WTC11 (cell line): ENCODE measurements at places on chromosomes 13 and 19.

DNA sequence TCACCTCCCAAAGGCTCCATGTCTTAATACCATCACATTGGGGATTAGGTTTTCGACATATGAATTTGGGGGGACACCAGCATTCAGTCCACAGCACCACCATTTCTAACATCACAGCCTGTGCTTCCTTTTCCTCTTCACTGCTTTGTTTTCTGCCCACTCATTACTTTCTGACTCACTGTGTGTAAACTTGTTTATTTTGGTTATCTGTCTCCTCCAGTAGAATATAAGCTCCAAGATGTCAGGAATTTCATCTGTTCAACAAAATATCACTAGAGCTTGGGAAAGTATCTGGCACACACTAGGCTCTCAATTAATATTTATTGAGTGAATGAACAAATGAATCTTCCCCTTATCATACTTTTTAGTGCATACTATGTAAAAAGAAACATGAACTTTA lies 152.0 kb downstream of the NUFIP1 start:
- DNase-seq, result no peak

DNA sequence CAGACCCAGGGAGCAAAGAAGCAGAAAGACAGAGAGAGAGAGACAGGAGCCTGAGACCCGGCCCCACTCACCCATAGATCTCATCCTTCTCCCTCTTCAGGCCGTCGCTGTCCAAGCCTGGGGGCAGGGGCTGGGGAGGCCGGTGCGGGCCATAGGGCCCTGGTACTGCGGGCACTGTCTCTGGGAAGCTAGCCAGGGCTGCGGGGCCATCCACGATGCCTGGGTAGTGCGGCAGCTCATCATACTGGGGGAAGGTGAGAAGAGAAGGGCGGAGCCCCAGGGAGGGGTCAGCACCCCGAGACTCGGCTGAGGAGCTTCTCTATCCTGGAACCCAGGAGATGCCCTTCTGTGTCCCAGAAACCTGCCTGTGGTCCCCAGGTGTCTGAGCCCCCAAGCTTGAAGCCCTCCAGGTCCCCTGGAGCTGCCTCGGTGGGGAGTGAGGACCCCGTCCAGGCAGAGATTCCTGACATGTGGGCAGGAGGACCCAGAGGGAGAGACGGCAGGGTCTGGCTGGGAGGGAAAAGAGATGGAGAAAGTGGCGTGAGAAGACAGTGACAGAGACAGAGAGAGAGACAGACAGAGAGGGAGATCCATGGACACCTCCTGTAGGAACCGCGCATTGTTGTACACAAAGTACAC lies 2.1 kb downstream of the MEIS3 start:
- no peak for DNase-seq

- DNase-seq, result no peak
These were observed 6.0 kb downstream of the PLAUR start for GRCh38 chr19:43664018-43664417.

DNA sequence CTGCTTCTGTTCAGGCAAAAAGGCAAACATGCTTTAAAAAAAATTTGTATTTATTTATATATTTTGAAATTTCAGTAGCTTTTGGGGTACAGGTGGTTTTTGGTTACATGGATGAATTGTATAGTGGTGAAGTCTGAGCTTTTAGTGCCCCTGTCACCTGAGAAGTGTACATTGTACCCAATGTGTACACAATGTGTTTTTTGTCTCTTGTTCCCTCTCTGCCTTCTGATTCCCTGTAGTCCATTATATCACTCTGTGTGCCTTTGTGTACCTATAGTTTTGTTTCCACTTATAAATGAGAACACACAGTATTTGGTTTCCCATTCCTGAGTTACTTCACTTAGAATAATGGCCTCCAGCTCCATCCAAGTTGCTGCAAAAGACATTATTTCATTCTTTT lies 77.4 kb downstream of the PDS5B start:
- no peak for DNase-seq

GRCh38 chr13:110893571-110893970 lies 21.3 kb downstream of the ANKRD10 start:
- no peak for DNase-seq

DNA sequence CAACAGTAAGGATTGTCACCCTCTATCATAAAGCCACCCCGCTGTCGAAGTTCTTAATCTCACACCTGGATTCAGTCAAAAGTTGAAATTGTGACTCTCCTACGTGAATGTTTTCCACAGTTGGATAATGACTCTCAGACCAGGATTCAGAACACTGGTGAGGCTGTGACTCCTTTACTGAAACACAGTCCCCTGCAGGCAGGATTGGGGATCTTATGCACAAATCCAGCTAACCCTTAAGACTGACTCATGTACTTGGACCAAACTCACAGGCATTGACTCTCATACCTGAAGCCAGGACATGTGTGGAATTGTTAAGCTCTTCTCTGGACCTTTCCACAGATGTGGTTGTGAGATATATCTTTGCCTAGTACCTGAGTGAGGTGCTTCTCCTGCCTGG lies 46.8 kb downstream of the ZNF85 start:
- no peak for DNase-seq

- DNase-seq, result peak; percentile 89
These were observed 16.8 kb upstream of the SEMA6B start for GRCh38 chr19:4576016-4576933.

- DNase-seq, result no peak
These were observed 6.6 kb upstream of the ESD start for GRCh38 chr13:46803586-46803985.

GRCh38 chr13:112350300-112350699 lies 25.9 kb upstream of the SPACA7 start:
- no peak for DNase-seq

DNA sequence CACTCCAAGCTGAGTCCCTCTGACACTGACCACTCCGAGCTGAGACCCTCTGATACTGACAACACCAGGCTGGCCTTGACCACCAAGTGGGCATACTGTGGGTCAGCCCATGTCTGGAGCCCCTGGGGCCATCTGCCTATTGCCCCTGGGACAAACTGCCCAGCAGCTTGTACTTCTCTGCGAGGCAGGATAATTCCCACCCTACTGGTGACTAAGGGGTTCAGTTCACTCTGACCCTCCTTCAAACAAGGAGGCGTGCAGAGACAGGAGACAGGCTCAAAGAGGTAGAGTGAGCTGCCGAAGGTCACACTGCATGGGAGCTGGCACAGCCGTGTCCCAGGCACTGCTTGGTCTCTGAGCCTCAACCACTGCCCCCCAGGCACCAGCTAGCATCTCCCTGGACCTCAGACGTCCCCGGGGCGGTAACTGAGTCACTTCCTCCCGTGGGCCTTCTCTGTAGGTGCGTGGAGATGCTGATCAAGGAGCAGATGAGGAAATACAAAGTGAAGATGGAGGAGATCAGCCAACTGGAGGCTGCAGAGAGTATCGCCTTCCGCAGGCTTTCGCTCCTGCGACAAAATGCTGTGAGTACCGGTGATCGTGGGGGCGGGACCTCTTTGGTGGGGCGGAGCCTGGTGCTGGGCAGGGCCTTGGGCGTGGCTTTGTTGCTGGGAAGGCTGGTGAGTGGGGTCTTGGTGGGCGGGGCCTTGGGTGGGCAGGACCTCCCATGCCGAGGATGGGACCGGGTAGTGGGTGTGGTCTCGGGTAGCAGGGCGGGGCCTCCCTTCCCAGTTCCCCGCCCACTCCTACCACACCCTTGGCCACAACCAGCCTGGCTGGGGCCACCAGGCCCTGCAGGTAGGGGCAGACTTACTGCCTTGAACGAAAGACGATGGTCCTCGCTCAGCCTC lies 5.8 kb upstream of the USE1 start:
- peak; percentile 100 for DNase-seq

GRCh38 chr13:40158757-40159156 lies 503.3 kb downstream of the COG6 start:
- no peak for DNase-seq

DNA sequence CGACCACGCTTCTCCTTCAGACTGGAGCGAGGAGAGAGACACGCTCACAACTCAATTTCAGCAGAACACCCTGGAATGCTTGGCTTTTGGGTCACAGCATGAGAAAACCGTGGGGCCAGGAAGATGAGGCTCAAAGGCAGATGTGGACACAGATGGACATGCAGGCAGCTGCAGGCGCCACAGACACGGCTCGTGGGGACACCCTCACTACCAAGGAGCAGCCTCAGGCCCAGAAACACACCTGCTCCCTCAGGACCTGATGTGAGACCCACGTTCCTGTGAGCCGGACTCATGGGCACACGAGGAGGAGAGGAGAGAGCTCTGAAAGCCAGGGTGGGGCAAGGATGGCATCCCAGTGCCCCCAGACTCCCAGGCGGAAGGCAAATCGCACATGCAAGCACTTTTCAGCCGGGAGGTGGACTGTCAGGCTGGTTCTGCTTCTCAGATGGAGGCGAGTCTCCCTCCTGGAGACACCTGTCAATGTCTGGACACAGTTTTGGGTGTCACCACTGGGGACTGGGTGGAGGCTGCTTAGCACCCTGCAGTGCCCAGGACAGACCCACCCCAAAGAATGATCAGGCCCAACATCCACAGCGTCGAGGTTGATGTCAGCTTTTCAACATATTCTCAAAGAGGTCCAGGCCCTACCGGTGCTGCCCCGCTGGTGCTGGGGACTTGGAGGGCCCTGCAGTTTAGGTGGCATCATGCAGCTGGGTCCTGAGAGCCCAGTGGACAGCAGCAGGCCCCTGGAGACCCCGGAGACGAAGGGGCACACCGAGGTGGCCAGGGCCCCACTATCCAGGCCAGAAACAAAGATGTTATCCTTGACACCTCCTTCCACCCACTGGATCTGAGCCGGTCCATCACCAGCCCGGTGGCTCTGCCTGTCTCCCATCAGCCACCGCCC lies 2.3 kb downstream of the ABHD17A start:
- no peak for DNase-seq

DNA sequence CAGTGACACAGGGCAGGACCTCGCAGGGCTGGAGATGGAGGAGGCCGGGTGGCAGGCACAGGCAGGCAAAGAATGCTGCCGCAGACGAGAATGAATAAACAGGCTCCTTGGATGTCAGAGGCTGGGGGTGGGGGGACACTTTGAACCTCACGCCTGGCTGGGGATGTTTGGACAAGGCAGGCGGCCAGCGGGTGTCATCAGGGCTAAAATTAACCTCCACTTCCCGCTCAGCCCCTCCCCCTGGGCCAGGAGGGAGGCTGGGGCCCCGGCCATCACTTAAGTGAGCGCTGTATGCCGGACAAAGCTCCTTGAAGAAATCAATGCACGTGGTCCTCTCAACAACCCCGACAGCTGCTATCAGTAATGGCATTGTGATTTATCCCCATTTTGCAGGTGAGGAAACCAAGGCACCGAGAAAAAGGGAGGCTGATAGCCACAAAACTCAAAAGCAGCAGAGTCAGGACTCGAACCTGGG lies 10.3 kb upstream of the FUT5 start:
- DNase-seq, result peak; percentile 29

DNA sequence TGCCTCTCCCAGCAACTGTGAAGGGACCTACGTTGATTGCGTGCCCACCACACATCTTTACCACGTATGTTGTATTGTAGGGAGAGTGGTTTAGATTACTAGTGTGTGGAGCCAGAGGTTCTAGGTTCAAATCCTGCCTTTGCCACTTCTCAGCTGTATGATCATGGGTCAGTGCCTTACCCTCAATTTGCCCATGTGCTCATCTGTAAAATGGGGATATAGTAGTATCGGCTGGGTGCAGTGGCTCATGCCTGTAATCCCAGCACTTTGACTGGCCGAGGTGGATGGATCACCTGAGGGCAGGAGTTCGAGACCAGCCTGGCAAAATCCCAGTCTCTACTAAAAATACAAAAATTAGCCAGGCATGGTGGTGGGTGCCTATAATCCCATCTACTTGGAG lies 578 bp upstream of the LGALS4 start:
- no peak for DNase-seq

DNA sequence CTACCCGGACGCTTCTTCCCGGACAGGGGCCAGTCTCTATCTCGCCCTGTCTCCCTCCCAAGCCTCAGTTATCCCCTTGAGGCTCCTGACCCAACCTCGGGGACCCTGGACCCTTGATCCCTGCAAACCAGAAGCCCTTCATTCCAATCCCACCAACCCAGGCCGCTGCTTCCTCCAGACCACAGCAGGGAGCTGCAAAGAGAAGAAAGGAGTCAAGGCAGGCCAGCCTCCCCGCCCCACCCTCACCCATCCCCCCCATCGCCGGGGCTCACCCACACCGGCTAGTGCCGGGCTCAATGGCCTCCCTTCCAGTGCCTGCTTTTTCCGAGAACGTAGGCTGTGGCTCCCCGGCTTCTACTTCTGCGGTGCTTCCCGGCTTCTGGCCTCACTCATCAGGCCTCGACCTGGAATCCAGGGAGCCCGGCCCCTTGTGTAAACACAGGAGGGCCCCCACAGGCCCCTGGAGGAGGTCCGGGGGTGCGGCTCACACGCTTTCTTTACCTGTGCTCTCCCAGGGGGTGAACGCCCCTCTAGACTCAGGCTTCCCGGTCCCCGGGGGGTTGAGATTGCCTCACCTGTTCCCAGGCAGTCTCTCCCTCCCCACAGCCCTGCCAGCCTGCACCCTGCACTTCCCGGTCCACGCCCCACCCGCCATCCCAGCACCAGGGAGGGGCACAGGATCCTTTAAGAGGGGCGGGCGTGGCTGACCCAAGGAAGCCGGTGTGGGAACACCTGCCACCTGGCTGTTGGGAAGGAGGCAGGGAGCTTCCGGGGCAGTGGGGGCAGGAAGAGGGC lies at the start of gene FAM83E:
TSS of gene FAM83E (minus strand) at position 641 of the 795 bp plus-strand sequence. CDS start 1,704 bp downstream, outside the sequence.
- peak; percentile 74 for DNase-seq

DNA sequence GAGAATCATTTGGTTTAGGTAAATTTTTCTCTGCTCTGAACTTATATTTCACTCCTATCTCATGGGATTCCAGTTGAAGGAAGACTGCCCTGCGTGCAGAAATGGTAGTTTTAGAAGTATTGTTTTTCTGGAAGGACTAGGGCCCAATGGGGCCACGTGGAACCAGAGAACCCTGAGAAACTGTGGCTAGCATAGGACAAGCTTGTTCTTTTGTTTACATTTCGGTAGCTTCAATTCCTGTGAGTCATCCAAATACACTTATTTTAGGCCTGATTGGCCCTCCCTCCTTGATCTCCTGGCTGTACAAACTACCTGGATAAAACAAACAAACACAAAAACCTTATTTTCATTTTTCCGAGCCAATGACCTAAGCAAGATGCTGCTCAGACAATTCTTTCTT lies 124.0 kb downstream of the ITGBL1 start:
- no peak for DNase-seq

GRCh38 chr19:18670312-18670711 lies 13.2 kb upstream of the CRTC1 start:
- no peak for DNase-seq

DNA sequence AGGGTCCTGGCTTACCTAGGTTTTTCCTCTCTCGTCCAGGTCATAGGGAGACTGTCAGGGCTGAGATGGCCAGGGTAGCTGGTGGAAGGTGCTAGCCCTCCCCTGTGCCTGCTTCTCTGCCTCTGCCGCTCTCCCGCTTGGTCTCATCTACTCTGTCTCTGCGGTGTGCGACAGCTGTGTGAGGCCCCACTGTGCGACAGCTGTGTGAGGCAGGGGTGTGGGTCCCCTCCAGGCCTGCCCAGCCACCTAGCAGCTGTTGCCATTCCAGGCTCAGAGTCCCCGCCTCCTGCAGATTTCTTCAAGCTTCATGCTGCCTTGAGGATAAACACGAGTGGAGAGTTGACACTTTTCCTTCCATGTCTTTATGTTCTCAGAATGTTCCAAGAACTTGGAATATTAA lies 53.0 kb downstream of the ARHGEF7 start:
- no peak for DNase-seq
